ENCODE measurements at places on chromosomes 13 and 19.
A peak's percentile ranks its signal among the peaks of the same experiment; 100 is the strongest.

DNA sequence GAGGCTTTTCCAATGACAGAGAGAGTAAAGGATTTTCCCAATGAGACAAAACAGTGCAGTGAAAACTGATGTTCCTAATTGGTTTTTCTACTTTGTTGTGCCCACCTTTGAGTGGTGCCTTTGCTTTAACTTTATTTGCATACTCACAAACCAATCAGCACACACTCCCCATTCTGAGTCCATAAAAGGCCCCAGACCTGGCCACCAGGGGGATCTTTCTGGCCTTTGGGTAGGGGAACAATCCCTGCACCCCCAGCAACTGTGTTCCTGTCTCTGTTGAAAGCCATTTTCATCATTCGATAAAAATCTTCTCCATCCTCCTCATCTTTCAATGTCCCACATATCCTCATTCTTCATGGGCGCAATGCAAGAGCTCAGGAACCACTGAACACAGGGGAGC lies 252.8 kb downstream of the B3GLCT start:
- no peak for DNase-seq

- no peak for DNase-seq
These were observed at the start of gene C19orf12 for GRCh38 chr19:29714953-29715700. TSS of gene C19orf12 (minus strand) at chr19:29715261. CDS start at chr19:29708413, 6,848 bp downstream.

DNA sequence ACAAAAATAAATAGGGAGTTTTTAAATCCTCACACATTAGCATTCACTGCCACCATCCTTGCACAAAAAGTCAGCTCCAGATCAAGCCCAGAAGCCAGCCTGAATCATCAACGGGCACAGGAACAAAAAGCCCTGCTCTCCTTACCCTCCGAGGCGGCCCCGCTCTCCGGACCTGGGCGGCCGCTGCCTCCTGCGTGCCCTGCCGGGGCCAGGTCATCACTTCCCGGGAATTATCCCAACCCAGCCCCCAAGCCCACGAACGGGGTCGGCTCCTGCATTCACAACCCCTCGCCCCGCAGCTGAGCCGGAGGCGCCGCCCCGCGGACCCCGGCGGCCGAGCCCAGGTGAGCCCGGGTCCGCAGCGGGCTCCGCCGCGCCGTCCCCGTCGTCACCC lies 754 bp downstream of the DNAJB1 start:
- DNase-seq = no peak

GRCh38 chr13:79679334-79679733 lies 198.4 kb downstream of the NDFIP2 start:
- DNase-seq = peak; percentile 36

GRCh38 chr13:58594747-58595600 lies 963.4 kb downstream of the PCDH17 start:
- no peak for DNase-seq

DNA sequence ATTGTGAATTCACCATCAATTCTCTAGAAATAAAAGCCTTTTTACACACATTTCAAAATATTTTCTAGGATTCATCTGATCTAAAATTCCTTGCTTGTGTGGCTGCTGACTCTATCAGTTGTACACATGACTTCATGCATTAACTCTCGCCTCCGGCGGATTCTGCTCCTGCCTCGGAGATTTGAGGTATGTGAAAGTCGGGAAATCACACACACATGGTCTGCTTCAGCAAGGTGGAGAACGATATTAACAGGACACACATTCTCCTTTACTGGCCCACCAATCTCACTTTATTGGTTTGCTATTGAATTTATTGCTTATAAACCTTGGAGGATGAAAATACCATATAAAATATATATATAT lies 855.7 kb downstream of the SLITRK5 start:
- DNase-seq = no peak

- DNase-seq = no peak
These were observed 384.2 kb downstream of the SLITRK1 start for GRCh38 chr13:83498045-83498444.

Measured in non-pigmented ciliary epithelial cell (primary cell).